ENCODE measurements at places on chromosomes 4 and X.

DNA sequence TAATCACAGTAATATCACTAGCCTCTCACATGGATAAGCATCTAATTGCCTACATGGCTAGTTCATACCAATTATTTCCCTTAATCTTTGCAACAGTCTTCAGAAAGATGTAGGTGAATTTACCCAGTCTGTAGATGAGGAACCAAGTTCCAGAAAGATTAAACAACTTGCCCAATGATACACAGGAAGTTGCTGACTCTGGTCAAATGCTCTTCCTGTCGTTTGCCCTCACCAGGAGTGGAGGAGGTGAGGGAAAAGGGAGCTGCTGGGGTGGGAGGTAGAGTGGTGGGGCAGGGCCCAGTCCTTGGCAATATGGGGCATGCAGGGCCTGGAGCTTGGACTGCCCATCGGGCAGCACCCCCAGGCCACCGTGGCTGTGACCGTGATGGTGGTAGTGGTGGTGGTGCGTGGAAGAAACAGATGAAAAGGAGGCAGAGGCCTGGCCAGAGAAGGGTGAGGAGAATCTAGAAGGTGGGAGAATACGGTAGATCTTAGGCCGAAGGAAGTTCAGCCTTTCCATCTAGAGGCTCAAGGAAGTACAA lies 2.3 kb upstream of the KDM5C start:
- DNase-seq = no peak

DNA sequence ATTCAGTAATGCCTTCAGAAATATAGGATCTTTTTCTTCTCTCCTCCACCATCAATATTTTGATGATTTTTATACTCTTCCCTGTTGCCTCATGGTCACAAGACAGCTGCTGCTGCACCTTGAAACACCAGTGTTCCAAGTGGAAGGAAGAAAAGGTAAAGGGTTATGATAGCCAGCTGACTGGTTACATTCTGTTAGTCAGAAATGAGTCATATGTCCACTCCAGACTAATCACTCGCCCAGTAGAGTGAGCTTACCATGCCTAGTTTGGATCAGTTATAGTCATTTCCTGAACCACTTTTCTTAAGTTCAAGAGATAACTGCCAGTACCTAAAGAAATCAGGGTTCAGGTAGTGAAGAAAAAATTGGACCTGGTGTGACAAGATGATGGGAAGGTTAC lies 532.3 kb upstream of the SMIM31 start:
- DNase-seq = no peak

DNA sequence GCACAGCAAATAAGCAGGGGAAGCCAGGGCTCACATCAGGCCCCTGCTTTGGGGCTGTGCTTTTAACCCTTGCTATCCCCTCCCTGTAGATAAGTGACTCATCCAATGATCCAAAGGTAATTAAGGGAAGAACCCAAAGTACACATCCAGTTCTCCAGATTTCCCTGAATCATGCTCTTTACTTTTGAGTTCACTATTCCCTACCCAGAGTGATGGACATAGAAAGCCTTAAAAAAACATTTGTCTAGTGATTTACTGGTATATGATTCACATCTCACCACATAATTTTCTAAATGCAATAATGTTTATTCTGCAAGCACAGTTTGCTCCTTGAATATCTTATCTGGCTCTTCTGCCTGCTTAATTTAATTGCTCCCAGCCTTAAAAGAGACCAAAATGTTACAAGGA lies 136.2 kb downstream of the PPP3CA start:
- no peak for DNase-seq

DNA sequence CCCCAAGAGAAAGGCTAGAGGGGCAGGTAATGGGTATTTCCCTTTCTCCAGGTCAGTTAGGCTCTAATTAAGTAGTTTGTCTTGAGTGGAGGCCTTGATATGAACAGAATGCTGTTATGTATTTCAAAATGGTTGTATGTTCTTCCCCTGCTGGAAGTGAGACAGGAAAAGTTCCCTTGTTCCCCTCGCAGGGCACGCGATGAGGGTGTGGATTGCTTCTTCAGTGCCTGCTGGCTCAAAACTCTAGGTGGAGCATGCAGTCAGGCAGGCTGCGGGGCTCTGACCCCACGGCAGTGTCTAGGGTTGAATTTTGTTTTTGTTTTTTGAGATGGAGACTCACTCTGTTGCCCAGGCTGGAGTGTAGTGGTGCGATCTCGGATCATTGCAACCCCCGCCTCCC lies 341.0 kb upstream of the ZCCHC13 start:
- DNase-seq = no peak

GRCh38 chr4:17283251-17283650 lies 228.6 kb downstream of the QDPR start:
- DNase-seq = no peak

- no peak for DNase-seq
These were observed 544.8 kb upstream of the ADGRL3 start for GRCh38 chr4:60655356-60655755.

DNA sequence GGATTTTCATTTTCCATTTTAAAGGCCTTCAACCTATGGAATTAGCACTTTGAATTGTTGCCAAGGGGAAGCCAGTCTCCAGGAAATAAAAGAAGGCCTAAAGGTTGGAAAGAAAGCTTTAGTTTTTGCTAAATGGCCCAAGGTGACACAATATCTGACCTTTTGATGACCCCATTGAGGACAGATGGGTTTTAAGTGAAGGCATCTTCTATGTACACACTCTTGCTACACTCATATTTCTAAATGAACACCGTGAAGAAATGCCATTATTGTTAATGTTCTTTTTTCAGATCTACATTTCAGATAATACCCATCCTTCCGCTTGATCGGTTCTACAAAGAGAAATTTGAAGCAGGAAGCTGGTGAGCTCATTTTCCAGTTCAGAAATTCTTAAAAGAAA lies 162.8 kb upstream of the POU3F4 start:
- no peak for DNase-seq

DNA sequence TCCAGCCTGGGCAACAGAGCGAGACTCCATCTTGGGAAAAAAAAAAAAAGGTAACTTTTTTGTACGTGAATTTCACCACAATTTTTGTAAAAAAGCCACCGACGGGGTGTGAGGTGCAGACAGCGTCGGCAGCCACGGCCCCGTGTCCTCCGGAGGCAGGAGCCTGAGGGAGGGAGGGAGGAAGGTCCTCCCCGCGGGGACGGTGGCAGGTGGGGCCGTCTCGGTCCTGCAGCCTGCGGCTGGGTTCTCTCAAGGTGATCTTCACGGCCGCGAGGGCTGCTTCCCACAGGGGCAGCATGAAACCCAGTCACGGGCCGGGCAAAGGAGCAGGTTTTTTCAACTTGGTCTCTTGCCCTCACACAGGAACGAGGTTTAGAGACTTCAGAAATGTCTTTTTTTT lies 14.0 kb downstream of the PLCXD1 start:
- DNase-seq = no peak

- no peak for DNase-seq
These were observed 106.3 kb upstream of the PTPN13 start for GRCh38 chr4:86487738-86488348.

GRCh38 chr4:162075726-162076125 lies 88.1 kb downstream of the FSTL5 start:
- DNase-seq = no peak

DNA sequence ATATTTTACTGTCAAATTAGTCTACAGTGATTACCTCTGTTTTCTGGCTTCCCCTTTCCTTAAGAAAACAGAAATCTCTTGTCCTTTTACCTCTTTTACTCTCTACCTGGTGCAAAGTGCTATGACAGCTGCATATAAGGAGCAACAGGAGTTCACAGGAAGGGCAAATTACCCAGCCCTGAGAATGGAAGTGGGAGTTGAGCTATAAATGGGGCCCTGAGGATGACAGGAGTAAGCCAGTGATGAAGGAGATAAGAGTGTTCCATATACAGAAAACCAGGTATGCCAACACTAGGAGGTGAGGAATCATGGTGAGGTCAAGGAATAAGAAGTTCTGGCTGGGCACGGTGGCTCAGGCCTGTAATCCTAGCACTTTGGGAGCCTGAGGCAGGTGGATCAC lies 4.5 kb upstream of the HSD17B13 start:
- no peak for DNase-seq

DNA sequence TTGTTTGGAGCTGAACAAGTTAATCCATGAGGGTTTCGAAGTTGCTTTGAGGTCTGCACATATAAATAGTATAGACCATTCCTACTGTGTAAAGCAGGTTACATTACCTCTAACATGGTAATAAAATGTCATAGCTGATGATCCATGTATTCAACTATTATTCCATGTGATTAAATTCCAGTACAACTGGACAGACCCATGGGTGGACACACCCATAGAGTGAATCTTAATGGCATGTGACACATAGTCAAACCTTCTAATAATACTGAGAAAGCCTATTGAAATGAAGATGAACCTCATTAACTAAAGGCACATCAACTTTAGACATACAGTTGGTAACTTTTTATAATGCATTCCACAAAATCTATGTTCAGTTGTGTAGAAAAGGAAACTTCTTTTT lies 28.5 kb downstream of the FHIP1A start:
- no peak for DNase-seq

GRCh38 chr4:161813889-161814288 lies 349.9 kb downstream of the FSTL5 start:
- DNase-seq = no peak

DNA sequence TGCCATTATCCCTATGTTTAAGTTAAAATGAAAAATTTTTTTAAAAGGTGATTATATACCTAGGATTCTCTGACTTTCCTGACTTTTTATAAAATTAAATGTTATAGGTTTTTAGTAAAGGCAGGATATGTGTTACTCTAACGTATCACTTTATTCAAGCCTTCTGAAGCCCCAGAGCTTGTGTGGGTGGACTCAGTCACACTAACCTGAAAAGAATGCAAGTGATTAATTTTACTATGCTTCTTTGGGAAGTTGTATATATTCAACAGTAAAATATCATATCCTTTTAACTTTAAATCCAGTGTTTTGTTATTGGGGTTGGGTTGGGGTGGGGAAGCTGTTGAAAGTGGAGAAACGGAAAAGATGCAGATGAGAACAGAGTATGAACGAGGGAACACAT lies 22.8 kb downstream of the PDLIM3 start:
- DNase-seq = no peak

DNA sequence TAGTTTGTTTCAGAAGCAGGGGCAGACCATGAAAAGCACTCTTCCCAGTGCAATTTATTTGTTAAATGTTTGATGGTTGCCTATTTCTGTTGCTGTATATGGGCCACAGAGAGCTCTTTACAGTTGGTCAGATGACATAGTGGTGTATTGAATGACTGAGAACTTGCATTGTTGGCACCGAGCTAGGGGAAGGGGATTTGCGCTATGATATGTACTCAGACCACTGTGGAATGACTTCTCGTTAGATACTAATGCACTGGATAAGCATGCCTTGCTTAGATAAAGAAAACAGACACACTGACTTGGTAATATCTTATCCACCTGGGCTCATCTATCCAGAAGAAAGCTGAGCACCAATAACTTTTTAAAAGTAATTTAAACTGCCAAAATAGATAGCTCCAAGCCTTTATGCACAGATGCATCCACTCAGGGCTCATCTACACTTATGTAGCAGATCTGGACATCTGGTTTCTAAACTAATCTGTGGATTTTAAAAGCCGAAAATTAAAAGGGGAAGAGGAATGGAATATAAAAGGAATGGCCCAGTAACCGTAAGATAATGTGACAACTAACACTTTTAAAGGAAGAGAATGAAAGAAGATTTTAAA lies 132.7 kb downstream of the GATB start:
- no peak for DNase-seq

DNA sequence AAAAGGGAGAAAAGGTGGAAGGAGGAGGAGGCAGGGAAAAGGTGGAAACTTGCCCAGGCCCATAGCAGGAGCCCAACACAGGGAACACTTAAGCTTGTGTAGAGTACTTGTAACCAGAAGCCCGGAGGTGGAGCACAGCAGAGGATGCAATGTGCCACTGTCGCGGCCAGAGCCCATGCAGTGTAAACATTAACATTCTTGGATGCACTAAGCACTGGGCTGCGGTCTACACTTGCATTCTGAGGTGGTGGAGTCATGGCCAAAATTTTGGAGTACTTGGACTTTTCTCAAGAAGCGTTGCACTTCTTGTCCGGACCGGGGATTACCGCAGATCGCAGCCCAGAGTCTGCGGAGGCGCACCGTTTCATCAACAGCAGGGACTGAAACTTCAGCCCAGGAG lies 4.5 kb upstream of the RHOXF1 start:
- DNase-seq = peak; percentile 2

- DNase-seq = no peak
These were observed 292.8 kb downstream of the RAPGEF2 start for GRCh38 chr4:159395693-159396092.

GRCh38 chr4:40887764-40888131 lies 138.0 kb downstream of the NSUN7 start:
- DNase-seq = no peak

- no peak for DNase-seq
These were observed 58.7 kb downstream of the METTL14 start for GRCh38 chr4:118743867-118744266.

- DNase-seq = no peak
These were observed 665.1 kb downstream of the RAPGEF2 start for GRCh38 chr4:159768016-159768415.

DNA sequence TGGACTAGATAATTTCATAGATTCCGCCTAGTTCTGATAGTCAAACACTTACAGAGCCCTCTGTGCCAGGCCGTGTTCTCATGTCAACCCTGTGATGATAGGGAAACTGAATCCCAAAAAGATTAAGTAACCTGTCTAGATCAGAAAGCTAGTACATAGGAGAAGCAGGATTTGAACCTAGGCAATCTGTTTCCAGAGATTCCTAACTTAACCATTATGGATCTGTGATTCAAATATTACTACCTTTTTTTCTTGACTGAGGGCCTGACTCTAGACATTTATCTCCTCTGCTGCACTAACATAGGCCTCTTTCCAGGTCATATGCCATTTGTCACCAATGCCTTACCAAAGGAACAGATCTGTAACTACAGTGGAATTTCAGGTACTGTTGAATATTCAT lies 1.5 kb downstream of the ALAS2 start:
- no peak for DNase-seq

DNA sequence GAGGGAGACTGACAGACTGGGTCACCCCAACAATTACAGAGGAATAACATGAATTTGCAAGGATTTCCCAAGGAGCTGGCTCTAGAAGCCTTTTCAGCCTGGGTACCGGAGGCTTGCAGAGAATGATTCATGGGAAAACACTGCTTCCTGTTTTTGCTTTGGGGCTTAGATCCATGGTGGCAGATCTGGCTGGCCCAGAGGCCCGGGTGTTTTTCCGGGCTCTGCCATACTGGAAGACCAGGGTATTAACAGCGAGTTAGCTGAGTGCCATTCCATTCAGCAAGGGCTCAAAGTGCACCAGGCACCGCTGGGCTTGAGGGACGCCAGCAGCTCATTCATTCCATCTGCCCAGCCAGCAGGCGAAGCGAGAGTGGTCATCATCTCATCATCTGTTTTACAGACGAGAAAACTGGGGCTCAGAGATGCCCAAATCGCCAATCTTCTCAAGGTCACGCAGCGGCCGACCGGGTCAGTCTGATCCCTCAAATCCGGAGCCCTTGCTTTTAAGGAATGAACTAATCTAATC lies 1.3 kb downstream of the WDR1 start:
- DNase-seq = no peak

- DNase-seq = no peak
These were observed 631 bp downstream of the EVC start for GRCh38 chr4:5711479-5712184.
